ENCODE measurements at places on chromosomes 4 and X.

DNA sequence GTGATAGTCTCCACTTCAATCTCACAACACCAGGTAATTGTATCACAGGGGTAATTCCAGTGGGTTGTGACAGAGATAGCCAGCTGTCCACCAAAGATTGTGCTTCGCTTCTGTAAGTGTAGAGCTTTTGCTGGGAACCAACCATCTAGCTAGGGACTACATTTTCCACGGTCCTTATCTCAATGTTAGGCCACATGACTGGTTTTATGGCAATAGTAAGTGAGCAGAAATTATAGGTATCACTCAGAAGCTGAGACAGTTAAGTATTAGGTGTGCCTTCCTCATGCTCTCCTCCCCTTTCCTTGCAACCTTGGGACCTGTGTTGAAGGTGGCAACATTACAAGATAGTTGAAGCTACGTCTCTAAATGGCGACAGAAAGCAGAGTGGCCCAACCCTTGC, 108.8 kb upstream of the NALF2 start:
- no peak for DNase-seq

- DNase-seq, result no peak
Observed at GRCh38 chr4:100289946-100290345, 99.7 kb upstream of the DDIT4L start.

DNA sequence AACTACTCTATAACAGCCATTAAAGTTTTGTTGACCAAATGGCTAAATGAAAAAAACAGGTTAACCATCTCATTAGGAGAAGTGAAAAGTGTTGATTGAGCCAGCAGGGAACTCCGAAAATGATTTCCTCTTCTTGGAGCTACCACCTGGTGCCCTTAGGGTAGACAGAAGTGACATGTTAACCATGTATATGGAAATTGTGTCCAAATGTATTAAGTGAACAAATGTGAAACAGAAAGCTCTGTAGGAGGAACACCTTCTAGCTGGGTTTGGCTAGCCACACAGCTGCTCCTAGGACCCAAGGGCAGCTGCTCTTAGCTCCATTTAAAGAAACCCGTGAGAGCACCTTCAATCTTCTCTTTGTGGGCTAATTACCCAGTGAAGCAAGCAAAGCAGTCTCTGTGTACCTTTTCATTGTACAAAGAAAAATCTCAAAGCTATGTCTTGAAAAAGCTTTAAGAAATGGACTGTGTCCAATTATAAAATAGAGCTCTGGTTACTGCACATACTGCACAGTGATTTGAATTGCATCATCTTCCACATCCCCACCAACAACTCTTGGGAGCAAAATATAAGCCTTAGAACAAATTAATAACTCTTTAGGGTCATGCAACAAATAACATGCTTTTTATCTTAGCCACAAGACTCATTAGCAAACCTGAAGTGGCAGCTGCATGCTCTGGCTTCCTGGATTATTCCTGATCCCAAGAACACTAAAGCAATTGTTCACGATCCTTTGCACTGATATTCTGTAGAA, 59.2 kb upstream of the PARM1 start:
- DNase-seq, result no peak

DNA sequence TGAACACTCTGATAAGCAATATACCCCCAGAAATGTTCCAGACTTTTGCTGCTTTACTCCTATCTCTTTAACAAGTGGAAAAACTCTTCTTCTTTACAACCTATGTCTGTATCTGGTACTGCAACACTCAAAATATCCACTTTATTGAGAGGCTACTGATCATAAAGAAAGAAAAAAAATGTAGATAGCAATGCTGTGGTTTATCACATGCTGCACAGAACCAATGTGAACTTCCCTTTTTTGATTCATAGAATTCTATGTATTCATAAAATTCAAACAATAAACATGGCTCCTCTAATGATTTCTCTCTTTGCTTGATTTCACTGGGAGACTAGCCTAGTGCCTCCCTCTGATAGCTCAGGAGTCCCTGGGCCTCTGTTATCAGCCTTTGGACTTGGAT, 223.5 kb downstream of the ZNF674 start:
- DNase-seq, result no peak

DNA sequence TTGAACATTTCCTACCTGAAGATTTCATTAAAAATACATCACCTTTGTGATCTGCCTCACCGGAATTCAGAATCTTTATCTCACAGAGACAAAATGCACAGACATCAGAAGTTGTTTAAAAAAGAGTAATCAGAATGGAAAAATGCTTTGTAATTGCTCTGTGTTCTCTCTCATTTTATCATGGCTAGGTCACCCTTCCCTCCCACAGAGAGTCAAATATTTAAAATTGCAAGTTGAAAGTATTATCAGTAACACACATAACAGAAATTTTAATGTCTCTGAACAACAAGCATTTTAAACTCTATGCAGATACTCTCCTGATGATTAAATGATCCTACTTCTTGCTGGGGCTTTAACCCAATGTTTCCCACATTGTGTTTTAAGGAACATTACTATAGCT, 362.0 kb downstream of the CBLL2 start:
- DNase-seq, result no peak

GRCh38 chr4:3323071-3323481, 30.3 kb downstream of the RGS12 start:
- no peak for DNase-seq

- no peak for DNase-seq
Observed at GRCh38 chr4:6523251-6523650, 50.8 kb upstream of the PPP2R2C start.

- DNase-seq, result peak; percentile 6
Observed at GRCh38 chrX:144566592-144566991, 680.7 kb upstream of the SPANXN1 start.

- DNase-seq, result no peak
Observed at GRCh38 chrX:56812515-56813105, 83.6 kb downstream of the NBDY start.

- DNase-seq, result no peak
Observed at GRCh38 chrX:11059933-11060332, 51.2 kb upstream of the HCCS start.

- DNase-seq, result no peak
Observed at GRCh38 chr4:151206241-151207005, 70.5 kb upstream of the PRSS48 start.
